ENCODE measurements at places on chromosomes 11 and 22.

DNA sequence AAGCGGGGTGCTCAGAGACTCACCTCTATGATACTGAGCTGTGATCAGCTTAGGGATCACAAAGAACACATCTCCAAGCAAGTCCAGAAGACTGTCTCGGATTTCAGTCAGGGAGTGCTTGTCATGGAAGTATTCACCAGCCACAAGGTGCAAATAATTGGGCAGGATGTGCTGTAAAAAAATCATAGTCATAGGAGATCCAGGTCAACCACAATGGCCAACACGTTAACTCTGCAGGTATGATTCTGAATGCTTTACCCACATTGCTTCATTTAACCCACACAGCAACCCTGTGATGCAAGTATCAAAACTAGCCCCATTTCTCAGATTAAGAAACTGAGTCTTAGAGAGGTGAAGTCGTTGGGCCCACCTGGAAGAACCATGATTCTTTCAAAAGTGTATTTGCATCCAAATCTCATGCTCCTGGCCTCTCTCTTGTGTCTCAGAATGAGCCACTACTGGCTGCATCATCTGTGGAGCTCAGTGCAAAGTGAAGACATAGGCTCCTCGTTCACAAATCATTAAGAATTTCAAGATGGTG lies 179.3 kb downstream of the BCR start:
- no peak for DNase-seq

- DNase-seq, result no peak
Observed at GRCh38 chr11:46560300-46560991, 33.4 kb downstream of the AMBRA1 start.

DNA sequence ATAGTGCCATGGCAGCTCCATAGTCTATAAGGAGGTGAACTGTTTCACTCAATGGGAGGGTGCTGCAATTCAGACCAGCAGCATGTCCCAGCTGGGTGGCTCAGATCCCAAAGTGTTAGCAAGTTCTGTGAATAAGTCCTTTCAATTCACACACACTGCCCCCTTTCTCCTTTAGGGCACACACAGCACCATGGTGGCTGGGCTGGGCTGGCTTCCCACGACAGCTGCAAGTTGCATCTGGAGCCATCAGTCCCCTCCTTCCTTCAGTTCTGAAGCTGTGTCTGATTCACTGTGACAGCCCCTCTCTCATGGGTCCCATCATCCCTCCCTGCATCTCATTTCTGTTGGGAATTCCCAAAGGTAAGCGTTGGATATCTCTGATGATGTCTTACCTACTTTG lies 324.1 kb upstream of the NCAM1 start:
- no peak for DNase-seq

- no peak for DNase-seq
Observed at GRCh38 chr11:36213393-36213840, 75.8 kb downstream of the COMMD9 start.

- DNase-seq, result no peak
Observed at GRCh38 chr11:19079643-19080440, 19.3 kb upstream of the MRGPRX2 start.

DNA sequence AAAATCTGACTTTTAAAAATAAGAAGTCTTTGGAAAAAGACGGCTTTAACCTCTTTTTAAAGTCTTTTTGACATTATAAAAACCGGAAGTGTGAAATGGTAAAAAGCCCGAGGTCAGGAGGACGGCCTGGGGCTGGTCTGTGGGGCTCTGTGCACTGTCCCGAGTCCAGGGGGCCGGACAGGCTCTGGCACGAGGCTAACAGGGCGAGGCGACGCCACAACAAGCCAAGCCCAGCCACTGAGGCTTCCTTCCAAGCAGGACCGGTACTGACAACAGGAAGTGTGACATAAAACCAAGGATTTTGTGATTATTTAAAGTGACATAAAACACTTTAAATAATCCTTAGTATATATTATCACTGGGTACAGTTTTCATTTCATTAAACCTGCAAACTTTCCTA lies 39.2 kb downstream of the BRD1 start:
- DNase-seq, result peak; percentile 92

- no peak for DNase-seq
Observed at GRCh38 chr22:44702479-44703198, 635 bp downstream of the PRR5 start.

DNA sequence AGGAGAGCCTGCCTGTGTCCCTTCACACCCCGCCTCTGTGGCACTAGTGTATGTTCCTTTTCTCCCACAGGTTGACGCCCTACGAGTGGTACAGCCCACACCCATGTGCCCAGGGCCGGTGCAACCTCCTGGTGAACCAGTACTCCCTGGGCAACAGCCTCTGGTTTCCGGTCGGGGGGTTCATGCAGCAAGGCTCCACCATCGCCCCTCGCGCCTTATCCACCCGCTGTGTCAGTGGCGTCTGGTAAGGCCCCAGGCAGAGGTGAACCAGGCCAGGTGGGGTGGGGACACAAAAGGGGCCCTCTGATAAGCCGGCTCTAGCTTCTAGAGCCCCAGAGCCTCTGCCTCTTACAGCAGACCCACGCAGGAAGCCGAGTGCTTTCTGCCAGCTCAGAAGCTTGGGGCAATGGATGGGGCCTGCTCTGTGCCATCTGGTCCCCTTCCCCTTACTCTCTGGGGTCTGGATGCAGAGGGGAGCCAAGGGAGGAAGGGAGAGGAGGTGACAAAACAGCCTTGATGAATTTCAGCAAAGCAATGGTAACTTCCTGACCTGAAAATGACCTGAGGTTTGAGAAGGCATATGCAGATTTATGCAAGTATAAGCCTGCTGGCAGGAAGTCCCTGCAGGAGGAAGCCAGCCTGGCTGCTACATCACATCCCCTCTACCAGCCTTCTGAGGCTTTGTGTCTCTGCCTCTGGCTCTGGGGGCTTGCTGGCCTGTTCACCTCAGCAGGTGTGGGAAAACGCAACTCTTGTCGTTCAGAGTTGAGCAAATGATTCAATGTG lies 67.0 kb upstream of the TBCEL start:
- DNase-seq, result no peak

GRCh38 chr22:17237038-17237668 lies 17.9 kb upstream of the ADA2 start:
- DNase-seq, result no peak

DNA sequence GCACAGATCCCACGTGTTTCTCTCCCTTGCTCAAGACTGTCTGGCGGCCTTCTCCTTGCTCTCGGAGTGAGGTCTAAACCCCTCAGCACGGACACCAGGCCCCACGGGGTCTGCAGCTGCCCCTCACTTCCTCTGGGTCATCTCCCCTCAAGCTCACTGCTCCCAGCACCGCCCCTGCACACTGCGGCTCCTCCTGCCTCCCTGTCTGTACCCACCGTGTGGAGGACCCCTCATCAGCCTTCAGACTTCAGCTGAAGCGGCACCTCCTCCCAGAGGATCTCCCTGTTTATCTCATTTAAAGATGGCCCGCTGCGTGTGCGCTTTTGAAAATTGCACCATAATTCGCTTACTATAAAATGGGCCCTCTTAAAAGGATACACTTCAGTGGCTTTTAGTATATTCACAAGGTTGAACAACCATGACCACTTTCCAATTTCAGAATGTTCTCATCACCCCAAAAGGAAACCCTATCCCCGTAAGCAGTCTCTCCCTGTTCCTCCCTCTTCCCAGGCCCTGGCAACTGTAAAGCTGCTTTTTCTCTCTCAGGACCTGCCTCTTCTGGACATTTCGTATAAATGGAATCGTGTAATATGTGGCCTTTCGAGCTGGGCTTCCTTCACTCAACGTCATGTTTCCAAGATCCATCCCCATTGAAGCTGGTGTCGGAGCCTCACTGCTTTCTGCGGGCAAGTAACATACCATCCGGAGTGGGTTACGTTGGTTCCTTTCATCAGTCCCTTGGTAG lies 14.4 kb upstream of the TPCN2 start:
- no peak for DNase-seq

DNA sequence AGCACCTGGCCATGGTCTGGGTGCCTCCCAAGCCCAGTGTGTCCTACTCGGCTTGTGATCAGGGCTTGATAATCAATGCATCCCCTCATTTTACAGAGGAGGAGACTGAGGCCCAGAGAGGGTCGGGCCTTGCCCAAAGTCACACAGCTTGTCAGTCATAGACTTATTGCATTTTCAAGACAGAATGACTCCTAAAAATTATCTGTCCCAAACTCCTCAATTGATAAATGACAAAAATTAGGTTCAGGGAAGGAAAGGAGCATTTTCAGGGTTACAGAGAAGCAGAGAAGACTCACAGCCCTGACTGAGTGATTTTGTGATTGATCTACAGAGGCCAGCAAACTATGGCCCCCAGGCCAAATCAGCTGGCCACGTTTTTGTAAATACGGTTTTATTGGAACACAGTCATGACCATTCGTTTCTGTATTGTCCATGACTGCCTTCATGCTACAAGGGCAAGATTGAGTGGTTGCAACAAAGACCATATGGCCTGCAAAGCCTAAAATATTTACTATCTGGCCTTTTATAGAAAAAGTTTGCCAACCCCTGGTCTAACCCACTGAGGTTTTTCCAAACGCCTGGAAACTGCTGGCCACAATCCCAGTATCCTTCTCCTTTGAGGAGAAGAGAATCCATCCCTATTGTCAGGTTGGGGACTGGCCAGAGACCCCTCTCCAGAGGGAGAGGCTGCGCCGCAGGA lies 35.1 kb upstream of the NAV2 start:
- no peak for DNase-seq

DNA sequence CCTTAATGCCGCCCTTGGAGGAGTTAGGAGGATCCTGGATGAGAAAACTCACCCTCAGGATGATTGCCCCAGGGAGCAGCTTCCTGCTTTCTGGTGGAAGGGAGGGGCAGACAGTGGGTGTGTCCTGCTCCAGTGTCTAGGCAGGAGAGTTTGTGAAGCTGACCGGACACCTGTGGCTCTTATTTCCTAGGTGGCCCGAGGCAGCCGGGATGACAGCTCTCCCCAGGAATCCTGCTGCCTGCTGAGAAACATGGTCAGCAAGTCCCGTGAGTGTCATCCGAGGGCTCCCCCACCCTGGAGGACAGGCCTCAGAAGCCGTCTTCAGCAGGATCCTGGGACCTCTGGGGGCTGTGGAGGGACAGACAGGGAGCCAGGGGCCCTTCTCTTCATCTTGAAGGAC lies 50.4 kb downstream of the ST3GAL4 start:
- no peak for DNase-seq

GRCh38 chr22:42190274-42190673 lies 59.7 kb upstream of the CYP2D6 start:
- DNase-seq, result peak; percentile 28

DNA sequence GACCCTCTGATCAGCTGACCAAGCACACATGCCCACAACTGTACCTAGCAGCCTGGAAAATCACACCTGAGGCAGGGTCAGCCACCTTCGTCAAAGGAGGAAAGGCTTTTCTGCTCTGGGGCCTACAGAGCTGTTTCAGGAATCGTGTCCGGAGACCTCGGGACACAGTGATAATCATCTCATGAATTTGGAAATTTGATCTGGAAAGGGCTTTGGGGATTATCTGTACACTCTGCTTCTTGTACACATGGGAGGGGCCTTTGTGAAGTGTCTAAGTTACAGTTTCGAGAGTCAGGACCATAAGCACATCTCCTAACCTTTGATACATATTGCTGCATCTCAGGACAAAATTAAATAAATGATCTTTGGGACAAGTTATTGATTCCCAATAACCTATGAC lies 1421.2 kb upstream of the TENM4 start:
- DNase-seq, result no peak

DNA sequence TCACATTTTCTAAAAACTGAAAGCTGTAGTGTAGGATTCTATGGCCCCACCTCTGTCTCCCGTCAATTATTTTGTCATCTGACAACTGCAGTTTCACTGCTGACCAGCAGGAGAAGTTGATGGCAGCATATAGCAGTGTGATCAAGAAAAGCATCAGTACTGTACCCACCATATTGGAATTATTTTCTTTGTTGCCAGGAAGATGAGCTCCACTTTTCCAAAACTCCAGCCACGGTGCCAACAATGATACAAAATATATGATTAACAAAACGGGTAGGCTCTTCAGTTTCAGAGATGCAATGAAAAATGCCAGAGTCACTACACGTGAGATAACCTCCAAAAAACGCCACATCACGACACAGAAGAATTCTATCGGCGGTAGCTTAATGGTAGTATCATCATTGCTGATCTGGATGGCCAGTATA lies 41.3 kb downstream of the XKR3 start:
- no peak for DNase-seq

DNA sequence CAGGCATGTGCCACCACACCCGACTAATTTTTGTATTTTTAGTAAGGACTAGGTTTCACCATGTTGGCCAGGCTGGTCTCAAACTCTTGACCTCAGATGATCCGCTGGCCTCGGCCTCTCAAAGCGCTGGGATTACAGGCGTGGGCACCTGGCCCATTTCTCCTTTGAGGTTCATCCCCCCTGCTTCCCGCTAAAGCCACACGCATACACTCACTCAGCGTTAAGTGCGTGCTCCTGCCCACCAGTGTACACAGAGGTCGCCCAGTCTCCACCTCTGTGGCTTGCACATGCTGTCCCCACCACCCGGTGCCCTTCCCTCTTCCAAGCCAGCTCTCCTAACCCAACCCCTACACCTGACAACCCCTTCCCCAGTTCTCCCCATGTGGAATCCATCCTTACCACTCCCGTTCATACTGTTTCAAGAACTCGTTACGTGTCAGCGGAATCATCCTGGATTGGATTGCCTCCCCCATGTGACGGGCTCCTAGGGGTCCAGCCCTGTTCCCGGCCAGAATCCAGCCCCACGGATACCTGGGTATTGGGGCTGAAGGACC lies 15.7 kb upstream of the CYTH4 start:
- no peak for DNase-seq

DNA sequence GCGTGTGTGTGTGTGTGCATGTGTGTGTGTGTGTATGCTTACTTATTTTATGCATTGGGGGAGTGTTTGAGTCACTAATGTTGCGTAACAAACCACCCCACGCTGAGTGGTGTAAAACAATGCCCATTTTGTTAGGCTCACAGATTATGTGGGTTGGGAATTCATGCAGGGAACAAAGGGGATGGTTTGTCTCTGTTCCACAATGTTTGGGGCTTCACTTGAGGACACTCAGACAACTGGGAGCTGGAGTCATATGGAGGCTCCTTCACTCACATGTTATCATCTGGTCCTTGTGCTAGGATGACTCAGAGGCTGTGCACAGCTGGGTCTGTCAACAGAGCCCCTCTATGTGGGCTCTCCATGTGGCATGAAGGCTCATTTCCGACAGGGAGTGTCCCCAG lies 51.3 kb upstream of the LARGE1 start:
- no peak for DNase-seq

All from lower leg skin (tissue), 4 donors.